ENCODE measurements at places on chromosomes 2 and 18.

DNA sequence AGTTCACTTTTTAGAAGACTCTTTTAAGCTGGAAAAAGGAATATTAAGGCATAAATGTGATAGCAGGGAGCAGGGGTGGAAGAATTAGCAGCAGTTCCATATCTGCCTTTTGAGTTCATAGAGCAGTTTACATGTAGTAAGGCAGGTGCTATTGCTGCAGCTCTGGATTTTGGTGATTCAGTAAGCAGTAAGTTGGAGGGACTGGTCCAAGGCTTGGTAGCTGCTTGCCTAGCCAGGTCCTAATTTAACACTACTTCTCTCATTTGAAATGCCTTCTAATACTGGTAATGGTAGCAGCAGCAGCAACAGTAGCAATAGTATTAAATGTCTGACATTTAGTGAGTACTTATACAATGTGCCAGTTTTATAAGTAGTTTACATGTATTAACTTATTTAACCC, 30.0 kb downstream of the HAT1 start:
- DNase-seq, result no peak

DNA sequence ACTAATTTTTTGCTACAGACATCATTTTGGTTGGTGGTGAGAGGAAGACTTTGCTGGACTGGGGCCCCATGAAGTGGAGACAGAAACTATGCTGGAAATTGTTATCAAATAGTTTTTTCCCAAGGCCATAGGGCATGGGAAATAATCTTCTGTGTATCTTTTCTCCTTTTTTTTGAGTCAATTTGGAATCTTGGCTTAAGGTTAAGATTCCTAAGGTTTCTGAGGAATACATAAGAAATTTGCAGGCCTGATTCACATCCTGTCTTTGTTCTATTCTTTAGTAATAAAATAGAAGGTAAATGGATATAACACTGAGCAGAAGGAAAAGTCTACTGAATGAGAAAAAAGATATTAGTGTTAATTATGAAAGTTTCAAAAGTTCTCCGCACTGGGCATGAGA, 16.6 kb downstream of the SMC6 start:
- DNase-seq, result no peak

GRCh38 chr2:202610380-202610779, 24.4 kb upstream of the FAM117B start:
- no peak for DNase-seq

- DNase-seq, result no peak
Measured at GRCh38 chr2:179057737-179058136, 7.8 kb upstream of the CCDC141 start.

GRCh38 chr2:180222644-180223043, 215.5 kb upstream of the CWC22 start:
- no peak for DNase-seq

- DNase-seq, result no peak
Measured at GRCh38 chr2:190646780-190647522, 1.9 kb upstream of the NAB1 start.

- DNase-seq, result no peak
Measured at GRCh38 chr2:101152272-101153076, 1.3 kb upstream of the TBC1D8 start.

DNA sequence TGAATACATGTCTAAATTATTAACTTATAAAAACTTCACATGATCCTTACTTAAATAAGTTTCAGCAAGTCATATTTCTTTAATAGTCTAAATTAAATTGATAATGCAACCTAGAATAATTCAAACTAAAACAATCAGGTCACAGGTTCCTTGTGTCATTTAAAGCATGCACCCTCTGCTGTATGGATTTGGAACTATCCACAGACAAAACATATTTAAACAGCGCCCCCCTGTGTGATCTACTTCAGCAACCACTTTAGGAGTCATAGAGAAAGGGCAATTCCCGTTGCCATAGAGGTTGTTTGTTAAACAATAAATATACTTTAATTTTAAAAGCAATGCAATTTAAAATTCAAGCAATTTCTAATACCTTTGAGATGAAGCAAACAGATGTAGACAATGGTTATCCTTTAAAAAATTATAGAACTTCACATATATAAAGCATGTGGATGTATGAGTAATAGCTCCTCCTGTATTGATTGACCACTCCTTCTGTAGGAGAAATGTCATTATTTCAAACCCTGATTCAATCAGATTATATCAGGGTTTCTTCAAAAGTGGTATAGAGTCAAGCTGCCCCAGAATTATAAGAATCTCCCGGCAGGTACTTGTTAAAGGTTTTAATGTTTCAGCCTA, 21.2 kb downstream of the GRB14 start:
- no peak for DNase-seq

- DNase-seq, result no peak
Measured at GRCh38 chr2:205405752-205406151, 276.5 kb upstream of the NRP2 start.

GRCh38 chr18:23585007-23585871, 1.1 kb downstream of the NPC1 start:
- DNase-seq, result no peak

- no peak for DNase-seq
Measured at GRCh38 chr2:43387092-43388062, 161.0 kb upstream of the ZFP36L2 start.

GRCh38 chr18:30754846-30755245, 287.7 kb downstream of the DSC3 start:
- no peak for DNase-seq

DNA sequence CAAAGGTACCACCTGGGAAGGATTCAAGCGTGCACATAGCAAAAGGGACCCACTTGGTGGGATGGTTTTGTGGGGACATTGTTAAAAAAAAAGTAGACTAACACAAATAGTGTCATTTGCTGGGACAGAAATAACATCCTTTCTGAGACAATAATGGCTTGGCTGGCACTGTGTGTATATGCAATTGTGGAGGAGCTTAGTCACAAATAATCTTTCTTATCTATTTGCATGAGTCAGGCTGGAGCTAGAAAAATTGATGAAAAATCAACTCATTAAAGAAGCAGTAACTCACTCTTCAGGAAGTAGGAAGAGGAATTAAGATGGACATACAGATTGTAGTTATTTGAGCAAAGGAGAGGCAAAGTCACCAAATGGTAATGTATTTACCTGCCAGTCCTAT, 29.5 kb upstream of the ITGB6 start:
- no peak for DNase-seq

DNA sequence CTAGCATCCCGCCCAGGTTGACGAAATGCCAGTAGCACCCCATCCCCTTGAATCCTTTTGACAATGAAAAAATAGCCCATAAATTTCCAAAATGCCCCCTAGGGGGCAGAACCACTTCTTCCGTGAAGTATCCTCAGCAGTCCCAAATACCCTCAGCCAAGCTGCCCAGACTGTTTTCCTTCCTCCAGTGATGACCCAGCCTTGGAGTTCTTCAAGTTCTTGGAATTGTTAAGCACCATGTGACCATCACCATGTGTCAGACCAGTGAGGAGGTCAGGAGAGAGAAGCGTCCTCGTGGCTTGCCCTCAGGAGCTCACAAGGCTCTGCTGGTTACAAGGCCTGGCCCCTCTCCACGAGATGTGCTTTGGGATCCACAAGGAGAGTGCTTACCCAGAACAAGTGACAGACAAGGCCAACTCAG, 1.4 kb upstream of the SLC23A3 start:
- DNase-seq, result no peak

DNA sequence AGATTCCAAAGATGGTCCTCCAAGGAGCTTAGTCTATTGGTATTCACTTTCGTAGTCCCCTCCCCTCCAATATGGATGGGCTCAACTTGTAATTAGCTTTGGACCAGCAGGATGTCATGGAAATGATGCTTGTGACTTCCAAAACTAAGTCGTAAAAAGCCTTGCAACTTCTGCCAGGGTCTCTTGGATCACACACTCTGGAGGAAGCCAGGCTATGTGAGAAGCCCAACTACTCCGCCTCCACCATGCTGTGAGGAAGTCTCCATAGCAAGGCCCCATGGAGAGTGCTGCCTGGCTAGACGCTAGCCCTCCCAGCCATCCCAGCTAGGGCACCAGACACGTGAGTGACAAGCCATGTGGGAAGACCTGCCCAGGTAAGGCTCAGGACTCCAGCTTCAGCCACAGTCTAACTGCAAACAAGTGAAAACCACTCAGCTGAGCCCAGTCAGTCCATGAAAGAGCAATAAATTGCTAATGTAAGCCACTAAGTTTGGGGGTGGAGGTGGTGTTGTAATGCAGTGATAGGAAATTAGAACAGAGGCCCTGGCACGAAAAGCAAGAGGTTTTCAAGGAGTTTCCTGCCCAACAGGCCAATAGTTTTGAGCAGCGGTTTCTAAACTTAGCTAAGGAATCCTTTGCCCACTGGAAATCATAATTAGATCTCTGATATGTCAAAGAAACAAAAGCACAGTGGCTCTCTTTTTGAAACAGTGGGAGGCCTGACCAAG, 77.5 kb upstream of the GLI2 start:
- no peak for DNase-seq

- no peak for DNase-seq
Measured at GRCh38 chr2:106165561-106165960, 28.5 kb downstream of the UXS1 start.

- no peak for DNase-seq
Measured at GRCh38 chr2:27356056-27356381, 545 bp downstream of the GTF3C2 start.

GRCh38 chr18:60248336-60249330, 123.9 kb downstream of the MC4R start:
- no peak for DNase-seq

GRCh38 chr2:27988718-27989117, 98.2 kb downstream of the BABAM2 start:
- DNase-seq, result no peak

DNA sequence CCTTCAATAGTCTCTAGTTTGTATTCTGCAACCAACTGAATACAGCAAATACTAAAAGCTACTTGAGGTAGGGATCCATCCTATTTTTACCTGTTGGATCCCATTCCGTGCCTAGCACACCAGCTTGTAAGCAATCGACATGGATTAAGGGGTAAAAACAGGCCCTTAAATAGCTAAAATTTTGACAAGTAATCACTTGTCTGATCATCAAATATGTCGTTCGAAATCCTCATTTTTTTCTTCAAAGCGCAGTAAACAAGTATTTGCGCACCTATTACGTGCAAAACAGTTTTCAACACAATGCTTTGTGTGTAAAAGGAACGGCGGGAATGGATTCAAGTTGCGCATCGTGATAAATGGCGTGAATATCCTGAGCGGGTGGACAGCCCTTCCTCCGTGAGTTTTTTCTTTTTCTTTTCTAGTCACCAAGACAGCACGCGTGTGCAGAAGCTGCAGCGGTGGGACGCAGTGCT, 1.4 kb upstream of the ACVR2A start:
- no peak for DNase-seq

GRCh38 chr2:232879618-232880494, 9.8 kb downstream of the SNORC start:
- DNase-seq, result no peak

GRCh38 chr2:10039658-10040410, 3.5 kb upstream of the KLF11 start:
- DNase-seq, result no peak

GRCh38 chr2:147356157-147356556, 488.7 kb upstream of the ACVR2A start:
- DNase-seq, result no peak

Measured in stimulated activated CD8-positive, alpha-beta memory T cell treated with anti-CD3 and anti-CD28 coated beads, Interleukin-7, amount 100 ng/mL, for 1 hour (primary cell).